Left forelimb (tissue), 1 donor: ENCODE measurements at places on chromosomes 5 and 9.

DNA sequence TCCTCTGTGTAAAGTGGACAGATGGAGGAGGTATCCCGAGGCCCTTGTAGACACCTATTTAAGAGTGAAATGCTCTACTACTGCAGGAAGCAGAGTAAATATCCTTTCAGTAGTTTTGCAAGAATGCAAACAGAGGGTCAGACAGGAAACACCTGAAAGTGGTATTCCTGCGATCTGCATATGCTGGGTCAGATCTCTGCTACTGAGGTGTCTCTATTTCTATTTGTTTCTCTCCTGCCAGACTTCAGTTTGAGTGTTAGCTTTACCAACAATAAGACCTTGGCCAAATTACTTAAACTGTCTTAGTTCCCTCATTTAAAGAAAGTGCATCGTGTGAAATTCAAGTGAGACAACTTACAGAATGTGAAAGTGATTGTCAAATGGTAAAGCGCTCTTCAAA, 47.6 kb downstream of the JAKMIP2 start:
- no peak for DNase-seq

- DNase-seq: no peak
Measured at GRCh38 chr9:95128177-95128524, 189.4 kb downstream of the FANCC start.

GRCh38 chr5:159163027-159163700, 46.2 kb downstream of the RNF145 start:
- no peak for DNase-seq

- no peak for DNase-seq
Measured at GRCh38 chr9:128733256-128733655, 9.3 kb upstream of the ZDHHC12 start.

- no peak for DNase-seq
Measured at GRCh38 chr5:65512170-65512937, 30.6 kb upstream of the ADAMTS6 start.

- no peak for DNase-seq
Measured at GRCh38 chr5:154486427-154486866, 8.4 kb upstream of the HAND1 start.
